RPMI7951 (cell line): ENCODE measurements at places on chromosomes 11 and 22. TPM values are rescaled to one million over a fixed set of nuclear protein-coding genes. Genes with fewer than 3 reads are reported as not detected.
A peak's percentile ranks its signal among the peaks of the same experiment; 100 is the strongest.

- no peak for DNase-seq
Observed at GRCh38 chr11:99537681-99538080, 516.9 kb downstream of the CNTN5 start.

DNA sequence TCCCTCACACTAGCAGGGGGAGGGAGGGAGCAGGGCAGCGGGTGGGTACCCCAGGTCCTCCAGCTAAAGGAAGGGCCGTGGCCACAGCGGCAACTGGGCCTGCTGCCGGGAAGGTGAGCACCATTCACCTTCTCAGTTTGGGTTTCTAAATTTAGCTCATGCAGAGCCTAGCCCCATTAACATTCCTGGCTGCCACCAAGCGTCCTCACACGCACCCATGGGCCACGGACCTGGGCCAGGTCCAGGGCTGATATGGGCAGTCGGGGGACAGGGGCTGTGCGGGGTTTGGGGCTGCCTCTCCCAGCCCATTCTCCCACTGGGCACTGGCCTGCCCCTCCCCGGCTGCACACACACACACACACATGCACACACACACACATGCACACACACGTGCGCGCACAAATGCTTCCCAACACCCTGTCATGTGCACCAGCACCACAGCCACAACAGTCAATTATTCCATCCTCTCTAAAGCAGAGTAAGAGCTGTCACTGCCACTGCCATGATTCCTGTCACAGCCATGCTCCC, 28.7 kb downstream of the SYT7 start:
- DNase-seq = no peak

GRCh38 chr11:24264868-24265267, 232.0 kb upstream of the LUZP2 start:
- DNase-seq = no peak

DNA sequence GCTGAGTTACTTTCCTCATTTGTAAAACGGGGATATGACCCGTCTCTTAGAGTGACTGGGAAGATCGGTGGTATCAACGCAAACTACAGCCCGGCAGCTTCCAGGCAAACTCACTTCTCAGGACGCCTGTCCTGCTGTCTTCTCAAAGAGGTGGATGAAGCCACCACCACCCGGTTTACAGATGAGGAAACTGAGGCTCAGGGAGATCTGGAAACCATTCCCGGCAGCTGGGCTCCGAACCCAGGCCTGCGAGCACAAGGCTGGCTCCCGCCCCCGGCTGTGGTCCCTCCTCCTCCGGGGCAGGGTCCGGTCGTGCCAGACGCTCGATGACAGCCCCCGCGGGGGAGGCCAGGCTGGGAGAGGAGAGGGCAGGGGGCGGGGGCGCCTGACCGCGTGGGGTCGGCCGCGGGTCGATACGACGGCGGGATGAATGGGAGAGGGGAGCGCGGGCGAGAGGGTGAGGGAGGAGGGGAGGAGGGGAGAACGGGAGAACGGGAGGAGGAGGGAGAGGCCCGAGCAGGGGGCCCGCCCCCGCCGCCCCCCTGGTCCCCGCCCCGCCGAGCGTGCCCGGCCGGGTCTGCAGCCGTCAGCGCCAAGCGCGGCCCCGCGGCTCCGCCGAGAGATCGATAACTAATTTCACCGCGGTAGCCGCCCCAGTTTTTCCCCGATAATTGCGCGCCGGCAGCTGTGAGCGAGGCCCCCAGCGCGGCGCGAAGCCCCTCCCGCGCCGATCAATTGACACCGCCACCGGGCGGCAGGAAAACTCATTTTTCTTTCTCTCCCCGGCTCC, 14.0 kb downstream of the IGLL1 start:
- DNase-seq = no peak

- DNase-seq = no peak
Observed at GRCh38 chr11:34256626-34257025, 101.2 kb downstream of the ABTB2 start.

DNA sequence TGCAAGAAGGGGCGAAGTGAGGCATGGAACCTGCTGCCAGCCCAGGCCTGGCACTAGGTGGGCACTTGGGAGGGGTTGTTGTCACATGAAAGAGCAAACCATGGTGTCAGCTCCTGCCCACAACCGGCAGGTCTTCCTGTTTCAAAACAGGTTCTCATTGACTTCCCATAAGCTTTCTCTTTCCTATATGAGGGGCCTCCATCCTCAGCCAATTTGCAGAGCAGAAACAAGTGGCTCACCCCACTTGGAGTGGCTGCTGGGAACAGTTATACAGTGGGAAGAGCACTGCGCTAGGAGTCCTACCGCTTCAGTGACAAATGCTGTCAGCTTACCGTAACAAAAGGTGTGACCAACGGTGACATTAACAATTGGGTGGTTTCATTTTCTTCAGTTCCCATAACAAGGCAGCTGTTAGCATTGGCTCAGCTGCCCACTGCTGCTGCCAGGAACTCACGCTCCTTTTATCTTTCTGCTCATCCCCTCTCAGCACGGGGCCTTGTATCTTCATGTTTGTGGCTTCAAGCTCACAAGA, 10.2 kb upstream of the SSTR3 start:
- DNase-seq = no peak

DNA sequence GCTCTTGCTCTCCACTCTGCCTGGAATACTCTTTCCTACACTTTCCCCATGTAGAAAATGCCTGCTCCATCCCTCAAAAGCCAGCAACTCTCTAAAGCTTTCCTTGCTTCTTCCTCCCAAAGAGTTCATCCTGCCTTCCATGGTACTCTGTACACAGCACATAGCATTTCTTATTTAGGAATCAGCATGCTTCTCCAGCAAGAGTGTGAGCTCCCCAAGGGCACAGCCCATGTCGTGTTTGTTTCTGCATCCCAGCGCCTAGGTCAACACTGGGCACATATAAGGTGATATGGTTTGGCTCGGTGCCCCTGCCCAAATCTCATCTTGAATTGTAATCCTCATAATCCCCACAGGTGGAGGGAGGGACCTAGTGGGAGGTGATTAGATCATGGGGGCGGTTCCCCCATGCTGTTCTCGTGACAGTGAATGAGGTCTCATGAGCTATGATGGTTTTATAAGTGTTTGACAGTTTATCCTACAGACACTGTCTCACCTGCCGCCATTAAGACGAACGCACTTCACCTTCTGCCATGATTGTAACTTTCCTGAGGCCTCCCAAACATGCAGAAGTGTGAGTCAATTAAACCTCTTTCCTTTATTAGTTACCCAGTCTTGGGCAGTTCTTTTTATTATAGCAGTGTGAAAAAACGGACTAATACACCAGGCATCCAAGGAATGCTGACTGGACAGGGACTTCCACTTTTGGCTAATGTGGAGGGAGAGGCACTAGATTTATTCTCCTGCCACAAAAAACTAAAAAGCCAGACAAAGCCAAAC, 8.2 kb downstream of the VPS37C start:
- peak; percentile 75 for DNase-seq

GRCh38 chr11:35344681-35345574, 74.4 kb downstream of the SLC1A2 start:
- DNase-seq = no peak

DNA sequence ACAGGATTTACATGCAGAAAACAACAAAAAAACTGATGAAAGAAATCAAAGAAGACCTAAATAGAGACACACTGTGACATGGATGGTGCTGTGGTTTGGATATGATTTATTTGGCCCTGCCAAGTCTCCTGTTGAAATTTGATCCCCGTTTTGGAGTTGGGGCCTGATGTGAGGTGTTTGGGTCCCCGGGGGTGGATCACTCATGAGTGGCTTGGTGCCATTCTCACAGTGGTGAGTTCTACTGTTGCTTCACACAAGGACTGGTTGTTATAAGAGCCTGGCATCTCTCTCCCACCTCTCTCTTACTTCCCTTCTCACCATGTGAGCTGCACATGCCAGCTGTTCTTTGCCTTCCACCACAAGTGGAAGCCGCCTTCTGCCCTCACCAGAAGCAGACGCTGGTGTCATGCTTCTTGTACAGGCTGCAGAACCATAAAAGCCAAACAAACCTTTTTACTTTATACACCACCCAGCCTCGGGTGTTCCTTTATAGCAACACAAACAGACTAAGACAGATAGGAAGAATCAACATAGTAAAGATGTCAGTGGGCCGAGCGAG, 7.8 kb upstream of the RTL6 start:
- peak; percentile 68 for DNase-seq

GRCh38 chr11:59729834-59730233, 16.2 kb upstream of the OR10V1 start:
- no peak for DNase-seq

DNA sequence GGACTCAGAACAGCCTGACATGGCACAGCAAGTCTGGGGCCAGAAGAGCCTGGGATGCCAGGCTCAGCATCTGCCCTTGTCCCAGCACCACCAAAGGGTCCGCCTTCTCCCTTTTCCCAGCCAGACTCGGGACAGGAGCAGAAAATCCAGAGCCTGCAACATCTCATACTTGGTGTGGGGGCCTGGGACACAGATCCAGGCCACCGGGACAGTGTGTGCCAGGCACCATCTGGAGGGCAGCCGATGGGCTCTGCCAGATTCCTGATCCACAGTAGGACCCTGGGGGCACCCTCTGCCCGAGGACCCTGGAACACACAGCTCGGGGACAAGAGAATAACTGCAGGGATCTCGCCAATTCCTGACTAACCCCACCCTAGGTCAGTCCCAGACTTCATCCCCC, 67.7 kb downstream of the PHF21B start:
- DNase-seq = no peak

- no peak for DNase-seq
Observed at GRCh38 chr11:97615546-97615945, 1225.7 kb downstream of the JRKL start.

GRCh38 chr22:29079218-29079901, 6.5 kb downstream of the KREMEN1 start:
- peak; percentile 71 for DNase-seq

DNA sequence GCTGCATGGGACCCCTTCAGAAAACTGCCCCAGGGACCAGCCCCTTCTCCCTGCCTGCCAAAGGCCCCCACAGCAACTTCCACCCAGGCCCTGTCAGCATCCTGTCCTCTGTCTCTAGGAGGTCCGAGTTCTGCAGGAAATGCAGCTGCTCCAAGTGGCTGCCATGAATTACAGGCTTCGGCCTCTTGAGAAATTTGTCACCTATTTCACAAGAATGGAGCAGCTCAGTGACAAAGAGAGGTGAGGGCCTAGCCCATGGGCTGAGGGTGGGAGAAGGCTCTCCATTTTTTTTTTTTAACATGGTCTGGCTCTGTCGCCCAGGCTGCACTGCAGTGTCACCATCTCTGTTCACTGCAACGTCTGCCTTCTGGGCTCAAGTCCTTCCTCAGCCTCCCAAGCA, 7.3 kb downstream of the RGL4 start:
- no peak for DNase-seq

DNA sequence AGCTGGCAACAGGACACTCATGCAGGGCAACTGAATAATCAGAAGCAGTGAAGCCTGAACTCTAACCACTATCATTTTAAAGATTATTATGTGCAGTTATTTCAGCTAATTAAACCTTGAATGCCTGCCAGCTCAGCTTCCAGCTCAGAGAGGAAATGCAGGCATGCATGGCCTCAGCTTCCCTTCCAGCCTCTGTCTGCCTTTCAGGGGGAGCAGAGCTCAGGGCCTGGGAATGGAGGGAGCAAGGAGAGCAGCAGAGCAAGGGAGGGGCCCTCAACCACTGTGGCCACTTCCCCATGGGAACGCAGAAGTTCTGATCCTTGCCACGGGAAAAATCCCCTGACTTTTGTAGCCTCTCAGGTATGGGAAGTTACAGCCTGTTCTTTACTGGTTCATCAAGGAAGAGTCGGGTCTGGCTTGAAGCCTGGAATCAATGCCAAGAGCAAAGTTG, 32.5 kb upstream of the APLNR start:
- no peak for DNase-seq

DNA sequence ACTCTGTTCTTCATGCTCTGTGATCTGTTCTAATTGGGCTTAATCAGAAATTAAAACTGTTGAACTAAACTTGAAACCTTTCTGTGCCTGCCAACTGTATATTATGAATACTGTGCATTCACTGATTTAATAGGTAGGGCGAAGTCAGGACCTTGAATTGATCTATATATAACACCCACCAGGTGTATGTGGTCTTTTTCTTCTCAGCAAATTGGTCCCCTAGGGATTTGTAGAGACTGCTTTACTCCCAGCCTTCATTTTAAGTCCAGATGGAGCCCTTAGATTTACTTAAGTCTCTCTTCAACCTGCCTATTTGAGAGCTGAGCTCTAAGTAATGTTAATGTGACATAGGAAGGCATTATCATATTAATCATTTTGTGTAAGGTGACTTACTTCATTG, 257.5 kb downstream of the TMEM135 start:
- no peak for DNase-seq

RIMBP3B gene
- 0.20 TPM in 1 of 2 replicates, not detected in the other for total RNA-seq

FAR1 gene
- 39.0 and 44.7 TPM in 2 replicates for total RNA-seq

UEVLD gene
- total RNA-seq = 26.4 and 27.9 TPM in 2 replicates

MMP3 gene
- total RNA-seq = 0.39 and 1.3 TPM in 2 replicates

APOL5 gene
- not detected in 2 replicates for total RNA-seq

SLC22A6 gene
- not detected in 2 replicates for total RNA-seq

LRP5 gene
- 0.48 and 0.59 TPM in 2 replicates for total RNA-seq
